ENCODE measurements at places on chromosomes 1 and 21. TPM values are rescaled to one million over a fixed set of nuclear protein-coding genes. Genes with fewer than 3 reads are reported as not detected.

DNA sequence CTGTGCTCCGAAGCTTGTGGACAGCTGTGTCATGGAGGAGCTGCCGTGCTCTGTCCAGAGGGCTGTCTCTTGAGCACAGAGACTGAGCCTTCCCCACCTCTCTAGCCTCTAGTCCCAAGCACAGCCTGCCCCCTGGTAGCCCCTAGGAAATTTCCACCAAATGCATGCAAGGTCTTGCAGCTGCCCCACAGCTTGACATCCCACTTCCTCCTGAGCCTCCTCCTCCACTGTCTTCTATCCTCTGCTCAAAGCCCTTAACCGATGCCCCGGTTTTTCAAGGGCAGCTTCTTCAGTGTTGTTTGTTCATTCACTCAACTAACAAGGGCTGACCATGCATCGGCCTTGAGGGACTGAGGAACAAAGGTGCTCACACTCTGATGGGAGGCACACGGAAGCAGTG, 20.6 kb upstream of the PROK1 start:
- no peak for DNase-seq

DNA sequence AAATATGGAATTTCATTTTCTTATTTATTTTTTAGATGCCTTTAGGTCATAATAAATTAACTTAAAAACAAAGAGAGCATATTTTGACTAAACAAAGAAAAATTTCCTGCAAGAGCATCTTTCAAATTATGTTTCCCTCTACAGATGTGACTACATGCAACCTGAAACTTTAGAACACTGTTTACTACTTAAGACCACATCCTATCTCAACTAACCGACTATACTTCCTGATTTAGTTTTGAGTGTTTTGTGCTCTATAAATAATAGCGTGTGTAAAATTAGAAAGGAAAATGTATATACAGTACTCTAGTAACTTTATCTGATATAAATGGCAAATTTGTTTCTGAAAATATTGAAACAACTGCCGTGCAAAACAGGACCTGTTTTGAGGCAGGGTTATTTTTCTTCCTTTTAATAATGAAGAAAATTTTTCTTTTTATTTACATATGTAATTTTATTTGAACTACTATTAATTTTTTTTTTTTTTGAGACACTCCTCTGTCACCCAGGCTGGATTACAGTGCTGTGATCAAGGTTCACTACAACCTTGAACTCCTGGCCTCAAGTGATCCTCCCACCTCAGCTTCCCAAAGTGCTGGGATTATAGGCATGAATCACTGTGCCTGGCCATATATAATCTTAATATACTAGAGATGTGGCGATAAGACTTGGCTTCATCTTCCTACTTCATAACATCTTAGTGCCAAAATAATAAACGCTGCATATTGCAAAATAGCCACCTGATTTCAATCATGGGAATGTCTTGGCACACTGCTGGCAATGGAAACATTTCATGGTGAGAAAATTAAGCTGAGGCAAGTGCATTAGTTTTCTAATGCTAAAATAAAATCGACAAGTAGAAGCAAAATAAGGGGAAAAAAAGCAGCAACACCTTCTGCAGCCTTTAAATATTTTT, 12.3 kb downstream of the ZRANB2 start:
- DNase-seq = no peak

DNA sequence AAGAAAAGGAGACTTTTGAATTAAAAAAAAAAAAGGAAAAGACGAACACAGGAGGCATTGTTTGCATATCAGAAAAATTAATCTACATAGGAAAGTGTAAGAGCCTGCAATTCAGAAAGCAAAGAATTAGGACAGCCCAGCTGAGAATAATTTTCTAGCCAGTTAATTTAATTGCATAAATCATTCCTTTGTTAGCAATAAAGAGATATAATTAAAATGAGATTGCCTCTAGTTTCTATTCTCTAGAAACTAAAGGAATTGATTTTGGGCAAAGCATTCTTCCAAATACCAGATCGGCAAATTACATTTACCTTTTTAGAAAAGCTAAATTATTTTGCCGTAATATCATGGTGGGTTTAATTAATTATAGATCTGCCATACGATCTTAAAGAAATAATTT, 46.0 kb downstream of the NUF2 start:
- no peak for DNase-seq

Gene SPRR2D
- not detected for total RNA-seq

Gene PEAR1
- total RNA-seq = 1.4 TPM

Gene PLA2G2F
- 0.41 TPM for total RNA-seq

- no peak for DNase-seq
These were observed 32.8 kb upstream of the AJAP1 start for GRCh38 chr1:4621646-4622045.

DNA sequence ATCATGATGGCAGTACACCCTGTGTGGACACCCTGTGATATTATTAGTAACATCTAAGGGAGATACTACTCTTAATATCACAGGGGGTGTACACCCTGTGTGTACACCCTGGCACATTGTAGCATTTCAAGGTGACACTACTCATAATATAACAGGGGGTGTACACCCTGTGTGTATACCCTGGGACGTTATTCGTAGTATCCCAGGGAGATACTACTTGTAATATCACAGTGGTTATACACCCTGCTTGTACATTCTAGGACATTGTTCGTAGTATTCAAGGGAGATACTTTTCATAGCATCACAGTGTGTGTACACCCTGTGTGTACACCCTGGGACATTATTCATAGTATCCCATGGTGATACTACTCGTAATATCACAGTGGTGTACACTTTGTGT, 67.4 kb upstream of the CNIH3 start:
- DNase-seq = no peak

DNA sequence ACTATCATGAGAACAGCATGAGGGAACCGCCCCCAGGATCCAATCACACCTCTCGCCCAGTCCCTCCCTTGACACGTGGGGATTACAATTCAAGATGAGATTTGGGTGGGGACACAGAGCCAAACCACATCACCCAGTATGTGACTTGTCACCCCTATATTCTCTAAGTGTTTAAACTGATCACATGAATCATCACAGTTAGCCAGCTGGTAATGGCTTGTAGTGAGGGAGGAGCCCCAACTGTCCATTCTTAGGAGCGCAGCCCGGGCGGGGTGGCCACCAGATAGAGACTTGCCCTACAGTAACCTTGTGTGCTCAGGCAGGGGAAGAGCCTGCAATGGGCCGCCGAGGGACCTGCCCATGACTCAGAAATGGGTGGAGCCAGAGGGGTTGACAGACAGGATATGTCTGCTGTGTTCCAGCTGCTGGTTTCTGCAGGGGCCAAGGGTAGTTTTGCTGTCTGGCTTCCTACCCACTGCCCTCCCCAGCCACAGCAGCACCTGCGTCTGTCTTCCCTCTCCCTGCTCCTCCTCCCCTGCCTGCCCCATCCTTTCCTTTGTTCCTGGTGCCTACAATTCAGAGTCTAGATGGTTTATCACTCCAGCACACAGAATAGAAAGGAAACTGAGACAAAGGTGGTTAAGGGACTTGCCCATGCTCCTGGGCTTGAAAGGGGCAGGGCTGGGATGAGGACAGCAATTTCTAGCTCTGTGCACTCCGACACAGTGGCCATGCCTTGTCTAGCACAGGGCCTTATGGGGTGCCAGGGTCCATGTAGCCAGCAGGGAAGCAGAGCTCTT, 9.2 kb downstream of the ABCG1 start:
- DNase-seq = peak; percentile 95

Gene PLCH2
- total RNA-seq = 3.1 TPM

- peak; percentile 66 for DNase-seq
These were observed 7.5 kb upstream of the ZNF648 start for GRCh38 chr1:182069028-182069466.

- peak; percentile 39 for DNase-seq
These were observed at the start of gene IFNLR1 for GRCh38 chr1:24186993-24187790. Gene IFNLR1, minus strand, starts transcription at chr1:24187289. Its CDS starts 41 bp downstream, at chr1:24187248.

DNA sequence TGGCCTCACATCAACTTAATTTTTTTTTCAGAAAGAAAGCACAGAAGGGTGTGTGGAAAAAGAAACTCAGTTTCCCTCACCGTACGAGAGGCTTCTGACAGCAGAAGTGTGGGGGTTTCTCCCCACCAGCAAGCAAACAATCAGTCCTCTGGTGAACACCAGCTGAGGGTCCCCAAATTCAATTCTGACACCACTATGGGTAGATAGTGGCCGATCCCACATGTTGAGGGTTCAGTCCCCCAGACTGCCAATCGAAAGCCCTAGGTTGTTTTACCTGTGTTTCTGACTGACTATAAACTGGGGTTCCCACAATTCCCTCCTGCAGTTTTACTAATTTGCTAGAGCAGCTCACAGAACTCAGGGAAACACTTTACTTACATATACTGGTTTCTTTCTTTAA, 2.1 kb downstream of the IFI6 start:
- no peak for DNase-seq

Gene HSD3B2
- total RNA-seq = not detected

DNA sequence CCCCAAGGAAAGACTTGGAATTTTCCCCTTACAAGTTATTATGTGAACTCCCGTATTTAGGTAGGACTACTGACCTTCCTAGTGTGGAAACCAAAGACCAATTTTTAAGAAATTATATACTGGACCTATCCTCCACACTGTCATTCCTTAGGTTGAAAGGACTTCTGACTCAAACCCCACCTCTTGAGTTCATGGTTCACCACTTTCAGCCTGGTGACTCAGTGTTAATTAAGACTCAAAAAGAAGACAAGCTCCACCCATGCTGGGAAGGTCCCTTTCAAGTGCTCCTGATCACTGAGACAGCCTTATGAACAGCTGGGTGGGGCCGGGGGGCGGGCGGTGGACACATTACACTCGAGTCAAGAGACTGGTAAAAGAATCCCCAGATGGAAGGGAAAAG, 113.2 kb downstream of the LRRC53 start:
- peak; percentile 3 for DNase-seq

Gene RCAN3
- total RNA-seq = 13.2 TPM

DNA sequence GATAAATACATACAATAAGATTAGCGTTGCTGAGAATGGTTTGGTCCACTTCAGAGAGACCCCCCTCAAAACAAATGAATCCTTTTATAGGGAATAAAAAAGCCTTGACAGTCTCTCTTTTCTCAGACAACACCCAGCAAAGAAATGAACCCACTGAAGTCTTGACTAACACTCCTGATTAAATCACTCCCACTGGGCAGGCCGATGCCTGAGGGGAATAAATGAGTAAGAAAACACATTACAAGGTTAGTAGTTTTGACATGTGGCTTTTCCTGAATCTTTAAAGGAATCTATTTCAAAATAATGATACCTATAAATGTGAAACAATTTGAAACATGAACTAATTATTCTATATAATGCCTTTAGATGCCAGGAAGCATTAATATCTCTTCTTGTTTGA, 146.9 kb upstream of the POGK start:
- no peak for DNase-seq

GRCh38 chr1:93569489-93569888, 112.1 kb downstream of the BCAR3 start:
- no peak for DNase-seq

Gene TSPEAR
- not detected for total RNA-seq

GRCh38 chr1:24694380-24694843, 50.8 kb upstream of the CLIC4 start:
- no peak for DNase-seq

Gene IARS2
- total RNA-seq = 51.9 TPM

- no peak for DNase-seq
These were observed 45.1 kb downstream of the SLX9 start for GRCh38 chr21:44984792-44985440.

- peak; percentile 62 for DNase-seq
These were observed 17.1 kb downstream of the EPHA2 start for GRCh38 chr1:16138772-16139221.

GRCh38 chr1:162470216-162470615, 27.4 kb upstream of the UHMK1 start:
- DNase-seq = no peak

GRCh38 chr1:172323686-172324085, 96.8 kb upstream of the C1orf105 start:
- no peak for DNase-seq
